ENCODE measurements at places on chromosomes 5 and 9. TPM values are rescaled to one million over a fixed set of nuclear protein-coding genes. Genes with fewer than 3 reads are reported as not detected.

The KCNV2 gene
- not detected for total RNA-seq

The LIX1 gene
- 0.89 TPM for total RNA-seq

The NPR3 gene
- 1.2 TPM for total RNA-seq

The TRIM36 gene
- 1.4 TPM for total RNA-seq

The OCLN gene
- total RNA-seq: 0.59 TPM

The FGD3 gene
- total RNA-seq: not detected

The SPARC gene
- 3,745 TPM for total RNA-seq

The CENPK gene
- 1.8 TPM for total RNA-seq

The CDHR2 gene
- 0.05 TPM for total RNA-seq

The PCDHGA5 gene
- total RNA-seq: 0.92 TPM

The DMRT2 gene
- total RNA-seq: 1.7 TPM

Data from smooth muscle cell of the umbilical artery (primary cell).